HT1080 (cell line): ENCODE measurements at places on chromosomes 7 and 10. TPM values are rescaled to one million over a fixed set of nuclear protein-coding genes. Genes with fewer than 3 reads are reported as not detected.

Gene WDR11
- total RNA-seq: 25.6 and 33.6 TPM in 2 replicates

Gene CFAP70
- 0.03 and 0.43 TPM in 2 replicates for total RNA-seq

Gene CALCR
- not detected in 2 replicates for total RNA-seq

Gene PODXL
- total RNA-seq: 111 and 131 TPM in 2 replicates

Gene FXYD4
- not detected in 2 replicates for total RNA-seq

Gene SEM1
- total RNA-seq: 129 and 152 TPM in 2 replicates

Gene NPC1L1
- not detected in 2 replicates for total RNA-seq

Gene MMP21
- total RNA-seq: not detected in 2 replicates

Gene PHTF2
- total RNA-seq: 16.5 and 18.0 TPM in 2 replicates

Gene POMZP3
- total RNA-seq: 7.7 and 14.2 TPM in 2 replicates

Gene HOXA6
- total RNA-seq: 3.6 and 4.5 TPM in 2 replicates

Gene ADAM12
- total RNA-seq: 0.50 and 1.7 TPM in 2 replicates

Gene LRMDA
- total RNA-seq: not detected in 2 replicates

Gene MYH16
- 29.6 and 30.4 TPM in 2 replicates for total RNA-seq

Gene CFAP58
- total RNA-seq: 0.58 and 1.8 TPM in 2 replicates

Gene AMPH
- 1.3 and 2.3 TPM in 2 replicates for total RNA-seq

Gene FAM237B
- not detected in 2 replicates for total RNA-seq

Gene ABCB4
- 0.42 and 1.1 TPM in 2 replicates for total RNA-seq

Gene GTF2IRD1
- 10.5 and 14.0 TPM in 2 replicates for total RNA-seq

Gene CYP2E1
- total RNA-seq: 1.2 and 1.4 TPM in 2 replicates

Gene ZNF804B
- not detected in 2 replicates for total RNA-seq

Gene ABLIM1
- 0.10 and 1.3 TPM in 2 replicates for total RNA-seq

Gene MACROH2A2
- total RNA-seq: 0.30 and 0.32 TPM in 2 replicates

Gene SH3PXD2A
- 4.1 and 5.8 TPM in 2 replicates for total RNA-seq

Gene SLC26A5
- total RNA-seq: not detected in 2 replicates

Gene CSTF2T
- total RNA-seq: 29.9 and 31.1 TPM in 2 replicates

Gene ADRB1
- 0.06 and 0.07 TPM in 2 replicates for total RNA-seq
